ENCODE measurements at places on chromosomes 3 and 15.

- DNase-seq, result peak; percentile 22
Observed at GRCh38 chr3:104564045-104564643, 802.6 kb upstream of the ALCAM start.

DNA sequence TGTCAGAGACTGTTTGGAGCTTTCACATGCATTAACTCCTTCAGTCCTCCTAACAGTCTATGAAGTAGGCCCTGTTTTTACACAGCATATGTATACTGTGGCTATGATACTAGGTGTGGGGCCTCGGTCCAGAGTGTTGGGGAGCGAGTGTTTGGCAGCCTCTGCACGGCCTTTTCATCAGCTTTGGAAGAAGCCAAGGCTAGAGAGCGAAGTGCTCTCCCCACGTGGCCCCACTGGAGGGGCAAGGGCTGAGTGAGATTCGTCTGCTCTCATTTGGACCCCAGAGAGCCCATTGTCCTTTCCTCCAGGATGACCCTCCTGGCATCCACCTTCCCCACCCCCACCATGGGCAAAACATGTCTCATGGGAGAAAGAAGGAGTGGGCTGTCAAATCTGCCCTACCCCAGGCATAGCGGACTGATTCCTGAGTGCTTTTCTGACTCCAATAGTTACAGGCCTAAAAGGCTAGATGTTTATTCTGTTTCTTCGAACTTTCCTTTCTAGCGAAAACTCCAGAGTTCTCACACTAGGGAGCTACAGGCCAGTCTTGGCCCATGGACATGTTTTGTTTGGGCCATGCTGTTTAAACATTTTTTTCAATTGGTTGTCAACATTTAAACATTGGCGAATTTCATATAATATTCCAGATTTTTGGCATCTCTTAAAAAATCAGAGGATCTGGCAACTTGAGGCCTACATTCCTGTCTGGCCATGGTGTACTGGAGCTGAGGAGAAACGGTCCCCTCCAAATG, 76.0 kb downstream of the EEFSEC start:
- DNase-seq, result no peak

DNA sequence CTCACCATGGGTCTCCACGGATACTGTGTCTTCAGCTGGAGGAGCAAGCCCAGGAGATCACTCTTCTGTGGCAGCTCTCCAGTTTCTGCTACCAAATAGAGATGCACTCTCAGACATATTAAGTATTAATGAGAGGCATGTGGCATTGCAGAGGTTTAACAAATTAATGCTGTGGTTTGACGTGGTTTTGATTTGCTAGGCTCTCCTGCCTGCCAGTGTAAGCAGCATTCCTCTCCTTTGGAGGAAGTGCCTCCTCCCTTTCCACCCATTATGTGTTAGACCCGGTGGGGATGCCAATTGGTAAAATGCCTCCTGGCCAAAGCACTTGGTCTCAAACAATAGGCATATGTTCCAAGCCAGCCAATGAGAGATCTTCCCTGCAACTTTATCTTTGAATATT, 124.8 kb downstream of the MYLK start:
- no peak for DNase-seq

DNA sequence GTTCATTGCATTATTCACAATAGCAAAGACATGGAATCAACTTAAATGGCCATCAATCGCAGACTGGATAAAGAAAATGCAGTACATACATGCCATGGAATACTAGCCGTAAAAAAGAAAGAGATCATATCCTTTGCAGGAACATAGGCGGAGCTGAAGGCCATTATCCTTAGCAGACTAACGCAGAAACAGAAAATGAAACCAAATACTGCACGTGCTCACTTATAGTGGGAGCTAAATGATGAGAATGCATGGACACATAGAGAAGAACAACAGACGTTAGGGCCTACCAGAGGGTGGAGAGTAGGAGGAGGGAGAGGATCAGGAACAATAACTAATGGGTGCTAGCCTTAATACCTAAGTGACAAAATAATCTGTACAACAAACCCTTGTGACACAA, 57.9 kb downstream of the RASA2 start:
- DNase-seq, result peak; percentile 41

GRCh38 chr15:83462026-83462425, 14.9 kb downstream of the SH3GL3 start:
- no peak for DNase-seq

DNA sequence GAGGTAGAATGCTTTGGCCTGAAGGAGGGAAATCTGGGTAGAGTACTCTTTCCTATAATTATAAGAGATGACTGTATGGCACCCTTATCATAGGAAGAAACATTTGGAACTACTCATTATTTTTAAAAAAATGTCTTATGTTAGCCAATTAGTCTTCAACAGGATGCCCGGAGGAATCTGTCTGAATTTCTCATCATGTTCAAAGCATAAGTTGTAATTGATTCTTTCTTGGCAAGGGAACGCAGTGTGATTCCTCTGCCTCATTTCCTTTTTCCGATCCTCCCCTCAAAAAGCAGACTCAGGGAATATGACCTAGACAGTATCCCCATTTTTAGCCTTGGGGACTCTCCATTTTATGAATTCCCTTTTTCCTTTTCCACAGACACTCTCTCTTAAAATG, 165.1 kb downstream of the IL5RA start:
- DNase-seq, result no peak

DNA sequence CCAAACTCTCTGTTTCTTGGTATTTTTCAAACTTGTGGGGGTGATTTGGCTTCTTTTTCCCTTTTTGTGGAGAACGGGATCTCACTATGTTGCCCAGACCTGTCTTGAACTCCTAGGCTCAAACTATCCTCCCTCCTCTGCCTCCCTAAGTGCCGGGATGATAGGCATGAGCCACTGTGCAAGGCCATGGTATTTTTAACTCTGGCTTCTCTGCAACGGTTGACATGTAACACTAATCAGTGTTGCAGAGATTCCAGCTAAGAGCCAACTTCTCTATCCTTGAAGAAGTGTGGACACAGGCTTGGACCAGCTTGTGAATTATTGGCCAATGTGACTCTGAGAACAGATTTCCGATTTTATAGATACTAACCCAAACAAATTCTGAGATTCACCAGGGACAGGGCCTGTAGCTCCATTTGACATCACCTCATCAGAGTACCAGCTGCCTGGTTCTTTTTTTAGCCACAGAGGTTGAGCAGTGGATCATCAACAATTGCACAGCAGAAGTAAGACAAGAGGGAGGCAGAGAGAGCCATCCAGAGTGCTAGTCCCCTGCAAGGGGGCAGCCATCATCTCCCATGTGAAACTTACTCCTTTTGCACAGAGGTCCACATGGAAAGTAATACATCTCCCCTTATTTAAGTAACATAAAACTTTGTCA, 98.1 kb upstream of the SYNPR start:
- no peak for DNase-seq

- DNase-seq, result no peak
Observed at GRCh38 chr3:124383051-124383450, 347.2 kb upstream of the UMPS start.

DNA sequence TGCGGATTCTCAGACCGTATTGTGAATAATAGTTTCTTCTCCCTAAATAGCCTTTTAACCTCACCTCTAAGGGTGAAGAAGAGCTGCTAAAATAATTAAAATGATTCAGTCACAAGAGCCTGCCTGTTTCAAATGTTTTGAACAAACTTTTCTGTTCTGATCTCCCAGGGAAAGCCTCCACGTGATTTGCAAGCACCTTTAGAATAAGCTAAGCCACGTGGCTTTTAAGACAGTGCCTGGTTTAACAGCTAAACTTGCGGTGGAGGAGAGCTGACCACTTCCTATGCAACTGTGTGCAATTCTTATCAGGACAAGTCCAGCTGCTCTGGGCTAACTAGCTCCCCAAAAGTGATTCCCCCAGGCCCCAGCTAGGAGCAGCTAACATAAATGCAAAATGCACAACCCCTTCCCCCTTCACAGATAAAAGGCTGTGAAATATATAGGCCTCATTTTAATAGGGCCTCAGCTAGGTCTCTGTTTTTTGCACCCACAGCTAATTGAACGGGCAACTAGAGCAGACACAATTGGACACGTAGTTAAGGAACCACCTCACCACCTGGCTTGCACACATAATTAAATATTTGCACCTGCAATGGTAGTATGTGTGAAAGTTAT, 401.2 kb upstream of the NR2F2 start:
- no peak for DNase-seq

DNA sequence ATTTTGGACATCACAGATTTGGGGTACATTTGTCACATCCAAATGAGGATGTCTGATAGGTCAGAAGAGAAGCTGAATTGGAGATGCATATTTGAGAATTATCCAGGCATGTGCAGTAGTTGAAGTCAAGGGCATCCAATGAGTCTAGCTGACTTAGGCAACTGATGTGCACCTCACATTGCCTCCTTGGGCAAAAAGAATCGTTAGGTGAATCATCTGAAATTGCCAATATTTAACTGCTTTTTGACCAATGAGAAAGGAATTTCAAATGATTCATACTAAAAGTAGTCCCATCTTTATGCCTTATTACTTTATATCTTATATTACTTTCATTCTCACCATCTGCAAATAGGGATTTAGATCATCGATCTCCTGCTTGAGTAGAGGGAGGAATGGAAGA, 117.7 kb downstream of the CD47 start:
- DNase-seq, result no peak

GRCh38 chr3:3179407-3180094, at the start of gene CRBN:
Gene CRBN (minus strand): TSS chr3:3179691. CDS start chr3:3179687, 4 bp downstream.
- peak; percentile 88 for DNase-seq

GRCh38 chr3:128597900-128598299, 52.7 kb downstream of the RPN1 start:
- DNase-seq, result no peak

DNA sequence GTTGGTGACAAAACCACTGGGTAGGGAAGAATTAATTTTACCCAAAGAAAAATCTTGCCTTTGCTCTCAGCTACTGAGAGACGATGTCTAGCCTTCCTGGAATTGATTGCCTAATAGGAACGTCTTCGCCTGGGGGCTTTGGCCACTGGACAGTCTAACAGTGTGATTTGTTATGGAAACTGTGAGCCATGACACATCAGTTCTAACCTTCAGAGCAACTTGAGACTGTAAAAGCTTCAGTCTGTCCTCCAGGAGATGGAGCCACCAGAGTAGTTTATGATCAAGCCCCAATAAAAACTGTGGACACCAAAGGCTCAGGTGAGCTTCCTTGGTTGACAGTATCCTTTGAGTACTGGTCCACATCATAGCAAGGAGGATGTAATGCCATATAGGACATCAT, 235.8 kb upstream of the TMCO5A start:
- no peak for DNase-seq

DNA sequence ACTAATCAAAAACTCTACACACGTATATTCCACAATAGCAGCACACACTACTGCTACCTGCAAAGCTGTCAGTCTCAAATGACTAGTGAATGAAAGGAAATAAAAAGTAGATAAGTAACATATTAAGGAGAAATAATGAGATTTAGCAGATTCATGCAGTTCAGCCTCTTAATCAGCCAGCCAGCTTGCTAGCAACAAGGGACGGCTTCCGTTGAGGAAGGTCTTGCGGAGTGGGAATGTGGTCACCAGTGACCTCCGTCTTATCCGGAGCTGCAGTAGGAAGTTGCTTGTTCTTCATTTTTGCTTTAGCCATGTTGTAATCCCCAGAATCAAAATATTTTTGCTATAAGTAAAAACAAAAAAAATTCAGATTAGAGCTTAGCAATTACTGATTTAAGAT, 17.1 kb downstream of the ARPP19 start:
- no peak for DNase-seq

- DNase-seq, result no peak
Observed at GRCh38 chr3:153146191-153147053, 15.6 kb upstream of the RAP2B start.

DNA sequence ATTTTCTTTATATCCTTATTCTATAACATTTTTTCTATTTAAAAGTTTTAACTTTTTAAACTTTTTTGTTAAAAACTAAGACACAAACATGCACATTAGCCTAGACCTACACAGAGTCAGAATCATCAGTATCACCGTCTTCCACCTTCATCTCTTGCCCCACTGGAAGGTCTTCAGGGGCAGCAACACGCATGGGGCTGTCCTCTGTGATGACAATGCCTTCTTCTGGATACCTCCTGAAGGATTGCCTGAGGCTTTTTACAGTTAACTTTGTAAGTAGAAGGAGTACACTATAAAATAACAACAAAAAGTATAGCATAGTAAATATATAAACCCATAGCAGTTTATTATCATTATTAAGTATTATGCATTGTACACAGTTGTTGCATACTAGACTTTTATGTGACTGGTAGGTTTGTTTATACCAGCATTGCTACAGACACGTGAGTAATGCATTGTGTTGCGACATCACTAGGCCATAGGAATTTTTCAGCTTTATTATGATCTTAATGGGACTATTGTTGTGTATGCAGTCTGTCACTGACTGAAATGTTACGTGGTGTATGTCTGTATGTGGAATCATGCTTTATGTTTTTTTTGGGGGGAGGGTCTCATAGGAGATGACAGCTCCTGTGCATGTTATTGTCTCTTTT, 18.2 kb downstream of the ATP1B3 start:
- no peak for DNase-seq

DNA sequence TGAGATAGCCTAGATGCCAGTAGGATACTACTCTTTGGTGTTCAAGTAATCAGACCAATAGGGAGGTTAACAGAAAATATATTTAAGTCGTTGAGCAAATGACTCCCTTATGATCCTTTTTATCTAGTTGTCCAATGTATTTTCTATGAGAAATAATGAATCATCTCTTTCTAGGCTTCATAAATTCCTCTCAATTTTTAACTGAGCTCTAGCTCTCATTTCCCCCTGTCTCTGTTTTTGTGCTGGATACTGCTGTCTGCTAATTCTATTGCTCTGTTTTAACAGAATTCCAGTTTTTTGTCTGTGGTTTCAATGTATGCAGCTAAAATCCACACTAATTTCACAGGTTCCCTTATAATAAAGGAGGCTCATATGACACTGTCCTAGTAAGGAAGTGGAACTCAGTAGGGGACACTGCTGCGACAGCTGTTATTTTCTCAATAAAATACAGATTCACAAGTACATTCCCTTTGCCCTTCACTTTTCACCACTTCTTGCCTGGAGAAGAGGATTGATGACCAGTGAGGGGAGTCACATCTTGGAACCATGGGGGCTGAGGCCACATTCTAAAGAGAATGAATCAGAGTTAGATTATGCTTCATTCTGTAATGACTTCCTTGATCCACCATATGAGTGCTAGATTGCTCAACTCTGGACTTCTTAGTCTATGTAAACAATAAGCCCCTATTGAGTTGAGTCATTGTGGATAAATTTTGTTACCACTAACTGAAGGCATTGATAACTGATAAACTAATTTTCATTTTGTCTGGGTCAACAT, 558.7 kb upstream of the KCNMB2 start:
- DNase-seq, result no peak

DNA sequence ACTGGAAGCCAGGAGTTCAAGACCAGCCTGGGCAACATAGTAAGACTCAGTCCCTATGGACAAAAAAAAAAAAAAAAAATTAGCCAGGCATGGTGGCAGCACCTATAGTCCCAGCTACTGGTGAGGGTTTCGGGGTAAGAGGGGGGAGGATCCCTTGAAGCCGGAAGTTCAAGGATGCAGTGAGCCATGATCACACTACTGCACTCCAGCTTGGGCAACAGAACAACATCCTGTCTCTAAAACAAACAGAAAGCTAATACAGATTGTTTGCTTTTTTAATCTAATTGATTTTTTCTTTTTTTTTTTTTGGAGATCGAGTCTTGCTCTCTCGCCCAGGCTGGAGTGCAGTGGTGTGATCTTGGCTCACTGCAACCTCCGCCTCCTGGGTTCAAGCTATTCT, 1.6 kb upstream of the IMP3 start:
- peak; percentile 19 for DNase-seq
